ENCODE measurements at places on chromosomes 1 and 21. TPM values are rescaled to one million over a fixed set of nuclear protein-coding genes. Genes with fewer than 3 reads are reported as not detected.

Gene CELSR2
- 0.94 TPM for polyA plus RNA-seq

Gene NBPF4
- polyA plus RNA-seq: not detected

Gene CYYR1
- polyA plus RNA-seq: 33.6 TPM

Gene PTCH2
- polyA plus RNA-seq: 0.37 TPM

Gene GPA33
- 0.24 TPM for polyA plus RNA-seq

Gene RNU1-4
- polyA plus RNA-seq: not detected

Gene NRAS
- 19.6 TPM for polyA plus RNA-seq

Gene ARHGEF16
- 9.0 TPM for polyA plus RNA-seq

Gene GBP1
- 34.7 TPM for polyA plus RNA-seq

Gene HSPA6
- polyA plus RNA-seq: 4.4 TPM

Gene PPM1J
- polyA plus RNA-seq: 0.62 TPM

Gene NFASC
- polyA plus RNA-seq: 9.6 TPM

Gene FYB2
- polyA plus RNA-seq: 0.49 TPM

Gene USH2A
- polyA plus RNA-seq: not detected

Gene ADARB1
- polyA plus RNA-seq: 2.7 TPM

Data from adipose tissue (tissue), 3 donors.